HTR-8/SVneo (cell line): ENCODE measurements at places on chromosomes 11 and 22.

GRCh38 chr11:6351782-6352382, 31.6 kb upstream of the CAVIN3 start:
- DNase-seq, result no peak

DNA sequence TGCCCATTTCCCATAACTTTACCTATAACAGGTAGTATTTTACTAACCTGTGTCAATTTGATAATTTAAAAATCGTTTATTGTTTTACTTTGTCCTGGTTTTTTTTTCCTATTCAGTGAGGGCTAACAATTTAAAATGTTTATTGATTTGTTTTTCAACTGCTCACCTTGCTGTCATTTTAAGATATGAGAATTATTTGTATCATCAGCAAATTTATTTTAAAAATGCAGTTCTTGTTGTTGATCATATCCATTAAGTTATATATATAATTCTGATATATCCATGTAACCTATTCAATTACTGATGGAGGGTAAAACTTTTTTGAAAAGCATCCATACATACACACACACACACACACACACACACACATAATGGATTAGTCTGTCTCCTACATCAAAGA, 24.8 kb downstream of the RRAS2 start:
- no peak for DNase-seq

DNA sequence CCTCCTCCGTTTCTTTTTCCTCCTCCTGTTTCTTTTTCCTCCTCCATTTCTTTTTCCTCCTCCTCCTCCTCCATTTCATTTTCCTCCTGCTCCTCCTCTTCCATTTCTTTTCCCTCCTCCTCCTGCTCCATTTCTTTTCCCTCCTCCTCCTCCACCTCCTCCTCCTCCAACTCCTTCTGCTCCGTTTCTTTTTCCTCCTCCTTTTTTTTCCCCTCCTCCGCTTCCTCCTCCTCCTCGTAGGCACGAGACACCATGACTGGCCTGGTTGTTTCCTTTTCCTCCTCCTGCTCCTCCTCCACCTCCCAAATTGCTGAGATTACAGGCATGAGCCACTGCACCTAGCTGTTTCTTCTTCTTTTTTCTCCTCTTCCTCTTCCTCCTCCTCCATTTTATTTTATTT, 25.6 kb upstream of the DRICH1 start:
- no peak for DNase-seq

DNA sequence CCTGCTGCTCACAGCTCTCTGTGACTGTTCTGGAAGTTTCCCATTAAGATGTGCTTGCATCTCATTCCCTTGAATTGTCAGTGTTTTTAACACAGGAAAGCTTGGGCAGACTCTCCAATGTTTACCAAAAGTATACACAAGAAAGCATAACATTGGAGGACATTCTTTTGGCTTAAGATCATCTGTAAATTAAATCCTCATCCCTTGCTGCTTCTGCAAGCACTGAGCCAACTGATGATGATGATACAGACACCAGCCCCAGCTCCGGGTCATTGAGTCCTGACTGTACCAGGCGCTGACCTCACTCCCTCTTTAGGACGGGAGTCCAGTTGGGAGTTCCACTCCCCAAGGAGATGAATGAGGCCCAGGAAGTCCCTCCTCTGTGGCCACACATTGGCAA, 23.8 kb downstream of the CD82 start:
- DNase-seq, result no peak

DNA sequence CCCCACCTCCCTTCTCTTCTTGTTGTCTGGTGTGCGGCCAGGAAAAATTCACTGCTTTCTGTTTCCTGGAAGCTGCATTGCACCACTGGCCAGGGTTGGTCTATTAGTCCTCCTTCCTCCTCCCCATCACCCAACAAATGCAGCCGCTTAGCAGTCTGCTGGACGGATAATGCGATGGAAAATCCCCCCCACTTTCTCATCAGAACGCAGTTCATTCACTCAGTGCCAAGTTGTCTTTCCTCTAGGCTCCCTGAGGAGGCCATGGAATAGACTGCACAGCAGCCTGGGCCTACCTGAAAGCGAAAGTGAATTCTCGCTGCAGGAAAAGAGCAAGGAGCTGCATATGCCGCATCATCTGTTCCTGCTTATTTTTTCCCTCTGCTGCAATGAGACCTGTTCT, 513.6 kb downstream of the METTL15 start:
- no peak for DNase-seq

- no peak for DNase-seq
These were observed 136.9 kb upstream of the ZC3H12C start for GRCh38 chr11:109956124-109956793.

DNA sequence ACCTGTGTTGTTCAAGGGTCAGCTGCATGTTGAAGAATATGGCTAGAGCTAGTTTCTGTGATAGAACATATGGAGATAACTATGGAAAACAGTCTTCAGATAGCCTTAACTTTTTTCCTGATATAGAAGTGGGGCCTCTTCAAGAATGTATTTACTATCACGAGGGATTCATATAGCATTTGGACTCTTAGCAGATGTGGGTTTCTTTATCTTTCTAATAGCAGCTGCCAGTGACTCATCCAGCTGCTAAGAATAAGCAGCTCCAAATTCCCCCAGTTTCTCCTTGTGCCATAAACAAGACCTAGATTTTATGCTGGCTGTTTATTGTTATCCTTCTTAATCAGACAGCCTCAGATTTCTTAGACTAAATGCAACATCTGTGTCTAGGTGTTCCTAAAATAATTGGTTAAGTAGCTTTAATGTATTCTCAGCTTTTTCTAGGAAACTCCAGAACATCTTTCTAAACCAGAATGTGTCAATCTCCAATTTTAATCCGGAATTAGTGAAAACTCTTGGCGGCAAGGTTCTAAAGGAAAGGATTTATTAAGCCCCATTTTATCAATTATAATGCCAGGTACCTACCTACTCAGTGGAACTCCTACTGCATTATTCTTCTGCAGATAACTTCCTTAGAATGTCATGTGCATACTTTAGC, 119.8 kb downstream of the CSTPP1 start:
- DNase-seq, result no peak

DNA sequence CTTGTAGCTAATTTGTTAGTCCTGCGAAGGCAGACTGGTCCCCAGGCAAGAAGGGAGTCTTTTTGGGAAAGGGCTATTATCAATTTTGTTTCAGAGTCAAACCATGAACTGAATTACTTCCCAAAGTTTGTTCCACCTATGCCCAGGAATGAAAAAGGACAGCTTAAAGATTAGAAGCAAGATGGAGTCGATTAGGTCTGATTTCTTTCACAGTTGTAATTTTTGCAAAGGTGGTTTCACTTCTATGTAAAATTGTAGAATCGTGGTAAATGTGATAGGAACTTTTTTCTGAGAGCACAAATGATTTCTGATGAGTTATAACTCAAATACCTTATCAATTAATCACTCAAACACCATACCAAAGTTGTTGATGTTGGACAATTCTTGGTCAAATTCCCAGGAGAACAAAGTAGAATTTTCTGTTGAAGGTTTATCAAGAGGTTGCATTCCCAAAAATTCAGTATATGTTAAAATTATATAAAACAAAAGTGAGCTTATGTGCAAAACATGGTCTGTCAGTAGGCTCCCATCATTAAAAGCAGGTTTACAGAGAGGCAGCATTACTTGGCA, 2.9 kb upstream of the CTSC start:
- DNase-seq, result no peak

DNA sequence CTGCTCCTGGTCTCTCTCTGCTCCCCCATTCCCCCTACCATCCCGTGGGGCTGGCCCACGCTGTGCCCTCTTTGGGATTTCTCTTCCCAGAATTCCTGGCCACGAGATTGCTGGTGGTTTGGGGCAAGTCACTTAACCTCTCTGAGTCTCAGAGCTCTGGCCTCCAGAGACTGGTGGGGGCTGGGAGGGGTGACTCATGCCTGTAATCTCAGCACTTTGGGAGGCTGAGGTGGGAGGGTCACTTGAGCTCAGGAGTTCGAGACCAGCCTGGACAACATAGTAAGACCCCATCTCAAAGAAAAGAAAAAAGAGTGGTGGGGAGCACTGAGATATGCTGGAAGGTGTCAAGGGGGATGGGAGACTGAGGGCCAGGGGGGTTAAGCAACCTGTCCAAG, 18.3 kb downstream of the OTUB1 start:
- DNase-seq, result no peak

DNA sequence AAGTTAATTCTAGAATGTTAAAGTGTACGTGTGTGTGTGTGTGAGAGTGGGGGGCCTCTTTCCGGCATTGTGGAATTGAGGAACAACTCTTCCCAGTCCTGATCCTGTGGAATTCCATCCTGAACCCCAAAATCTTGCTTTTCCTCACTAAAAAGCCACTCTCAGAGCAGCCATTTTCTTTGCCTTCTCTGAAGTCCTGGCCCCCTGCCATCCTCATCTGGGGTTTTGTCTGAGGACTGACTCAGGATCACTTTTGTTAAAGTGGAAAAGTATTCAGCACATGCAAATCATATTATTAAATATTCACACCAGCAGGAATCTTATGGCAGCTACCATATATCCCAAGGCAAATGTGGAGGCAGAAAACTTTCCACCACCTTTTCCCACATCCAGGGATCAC, 3.8 kb downstream of the SCN4B start:
- DNase-seq, result no peak

- no peak for DNase-seq
These were observed 86.5 kb downstream of the MYO7A start for GRCh38 chr11:77214557-77214956.

DNA sequence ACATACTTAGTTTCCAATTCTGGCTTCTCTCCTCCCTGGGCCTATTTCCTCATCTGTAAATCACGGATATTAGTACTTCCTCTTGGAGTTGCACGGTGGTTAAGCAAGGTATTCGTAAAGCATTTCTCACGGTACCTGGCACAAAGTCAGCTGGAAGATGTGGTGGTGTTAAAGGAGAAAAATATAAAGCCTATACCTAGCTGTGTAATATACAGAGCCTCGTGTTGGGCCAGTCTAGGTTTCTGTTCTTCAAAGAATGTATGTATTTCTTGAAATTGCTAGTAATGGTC, 47.2 kb downstream of the DBX1 start:
- no peak for DNase-seq
